Progenitor cell of endocrine pancreas (in vitro differentiated cells): ENCODE measurements at places on chromosomes 7 and 10. TPM values are rescaled to one million over a fixed set of nuclear protein-coding genes. Genes with fewer than 3 reads are reported as not detected.

Gene CREB5
- total RNA-seq = 4.6 and 5.4 TPM in 2 replicates

Gene TMEM120A
- total RNA-seq = 35.7 and 39.3 TPM in 2 replicates

Gene PON1
- total RNA-seq = 0.91 and 2.3 TPM in 2 replicates

Gene SMO
- total RNA-seq = 103 and 104 TPM in 2 replicates

Gene MRC1
- 0.04 TPM in 1 of 2 replicates, not detected in the other for total RNA-seq

Gene LIPJ
- total RNA-seq = not detected in 2 replicates

Gene EPHB4
- total RNA-seq = 164 TPM in 2 replicates

Gene SPDYE2
- not detected in 2 replicates for total RNA-seq

Gene POLD2
- total RNA-seq = 95.4 and 104 TPM in 2 replicates

Gene PALD1
- 1.2 and 1.4 TPM in 2 replicates for total RNA-seq

DNA sequence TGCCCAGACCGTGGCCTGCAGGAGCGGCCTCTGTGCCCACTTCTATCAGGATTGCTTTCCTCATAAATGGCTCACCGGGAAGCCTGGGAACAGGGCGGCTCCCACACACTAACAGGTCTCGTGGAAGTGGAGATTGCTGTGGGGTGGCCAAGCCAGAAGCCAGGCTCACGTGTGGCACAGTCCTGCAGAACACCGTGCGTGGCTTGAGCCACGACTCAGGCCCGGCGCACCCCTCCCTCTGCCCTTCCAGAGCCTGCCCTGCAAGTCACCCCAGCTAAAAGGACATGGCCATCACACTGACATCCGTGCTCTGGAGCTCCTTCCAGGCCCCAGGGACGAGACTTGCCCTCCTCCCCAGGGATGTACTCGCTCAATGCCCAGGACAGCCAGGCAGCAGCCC lies 7.0 kb downstream of the GPER1 start:
- DNase-seq = no peak

GRCh38 chr7:77648742-77649338 lies 47.4 kb upstream of the RSBN1L start:
- DNase-seq = no peak

DNA sequence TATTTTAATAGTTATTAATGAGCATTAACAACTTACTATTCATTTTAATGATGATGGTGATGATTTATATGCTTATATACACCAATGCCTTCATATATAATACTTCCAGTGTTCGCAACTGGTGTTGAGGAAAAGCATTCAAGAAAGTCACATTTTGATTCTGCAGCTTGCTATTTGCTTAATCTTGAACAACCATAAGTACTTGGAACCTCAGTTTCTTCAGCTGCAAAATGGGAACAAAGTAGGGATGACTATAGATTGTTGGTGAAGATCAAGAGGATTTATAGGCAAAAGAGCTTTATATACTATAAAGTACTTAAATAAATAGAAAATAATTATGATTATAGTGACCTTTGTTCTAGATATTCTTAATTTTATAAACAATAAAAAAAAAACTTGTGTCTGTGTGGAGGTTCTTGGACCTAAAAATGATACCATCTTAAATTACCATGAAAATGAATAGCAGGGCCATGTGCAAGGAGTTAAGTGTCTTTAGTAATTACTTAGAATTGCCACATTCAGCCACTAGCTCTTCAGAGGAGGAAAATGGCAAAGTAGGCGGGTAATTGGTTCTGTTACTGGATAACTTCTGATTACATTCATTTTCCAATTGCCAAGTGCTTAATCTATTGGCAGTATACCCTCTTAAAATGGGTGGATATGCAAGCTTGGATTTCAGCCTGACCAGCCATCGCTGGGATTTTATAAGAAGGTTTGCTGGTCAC lies 4.5 kb downstream of the ARID5B start:
- no peak for DNase-seq

- no peak for DNase-seq
Measured at GRCh38 chr7:151017370-151017952, 6.8 kb downstream of the ATG9B start.

DNA sequence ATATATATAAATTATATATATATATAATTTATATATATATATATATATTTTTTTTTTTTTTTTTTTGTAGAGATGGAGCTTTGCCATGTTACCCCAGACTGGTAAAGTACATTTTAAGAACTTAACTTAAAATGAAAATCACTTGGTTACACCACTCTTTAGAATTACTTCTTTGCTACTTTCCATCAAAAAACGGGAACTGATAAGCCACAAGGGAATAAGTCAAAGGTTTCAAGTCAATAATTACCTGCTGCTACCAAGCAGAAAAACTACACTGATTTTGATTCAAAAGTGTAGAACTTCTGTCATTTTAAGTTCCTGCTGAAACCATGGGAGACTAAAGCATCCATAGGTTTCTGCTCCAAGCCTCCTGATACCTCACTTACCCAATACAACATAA lies 12.2 kb downstream of the PPA1 start:
- no peak for DNase-seq

- no peak for DNase-seq
Measured at GRCh38 chr10:15201589-15202300, 33.3 kb upstream of the NMT2 start.

- DNase-seq = no peak
Measured at GRCh38 chr10:5576154-5576748, 51.5 kb downstream of the CALML3 start.

DNA sequence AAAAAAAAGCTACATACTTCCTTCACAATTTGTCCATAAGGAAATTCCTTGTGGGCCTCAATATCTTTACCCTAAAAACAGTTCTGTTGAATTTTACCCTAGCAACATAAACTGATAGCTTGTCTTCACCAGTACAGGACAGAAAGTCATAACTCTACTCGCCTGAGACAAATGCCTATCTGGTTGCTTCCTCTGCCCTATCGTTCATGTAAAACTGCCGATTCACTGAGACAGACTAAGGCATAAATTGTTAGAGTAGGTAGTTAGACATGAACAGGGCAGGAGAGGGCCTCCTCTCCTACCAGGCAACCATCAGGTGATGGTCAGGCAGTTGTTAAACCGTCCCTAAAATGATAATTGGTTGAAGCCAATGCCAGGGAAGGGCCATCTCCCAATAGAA lies 25.0 kb downstream of the IFIT3 start:
- DNase-seq = no peak

GRCh38 chr7:47228386-47229014 lies 353.4 kb downstream of the TNS3 start:
- no peak for DNase-seq

DNA sequence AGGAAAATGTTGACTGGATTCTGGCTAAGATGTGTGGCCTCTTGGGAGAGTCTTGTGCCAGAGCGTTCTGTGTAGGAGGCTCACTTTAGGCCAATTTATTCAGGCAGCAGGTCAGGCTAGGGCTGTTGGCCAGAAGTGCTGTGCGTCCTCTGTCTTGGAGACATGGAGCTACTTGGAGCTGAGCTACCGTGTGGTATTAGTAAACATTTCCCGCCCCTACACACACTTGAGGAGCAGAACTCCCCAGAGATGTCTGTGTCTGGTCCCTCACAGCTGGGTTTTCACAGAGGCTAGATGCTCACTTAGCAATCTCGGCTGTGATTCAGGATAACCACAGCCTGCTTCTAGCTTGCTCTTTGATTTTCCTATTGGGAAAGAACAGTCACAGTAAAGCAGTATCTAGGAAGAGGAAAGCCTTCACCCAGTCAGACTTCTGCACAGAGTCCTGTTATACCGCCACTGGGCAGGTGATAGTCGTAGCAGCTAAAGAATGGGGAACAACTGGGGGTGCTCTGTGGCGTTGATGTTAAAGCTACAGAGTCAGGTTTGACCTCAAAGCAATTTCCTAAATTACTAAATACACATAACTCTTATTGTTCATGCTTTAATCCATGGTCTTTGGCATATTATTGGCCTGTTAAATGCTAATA lies 86.7 kb downstream of the MDFIC start:
- DNase-seq = no peak

DNA sequence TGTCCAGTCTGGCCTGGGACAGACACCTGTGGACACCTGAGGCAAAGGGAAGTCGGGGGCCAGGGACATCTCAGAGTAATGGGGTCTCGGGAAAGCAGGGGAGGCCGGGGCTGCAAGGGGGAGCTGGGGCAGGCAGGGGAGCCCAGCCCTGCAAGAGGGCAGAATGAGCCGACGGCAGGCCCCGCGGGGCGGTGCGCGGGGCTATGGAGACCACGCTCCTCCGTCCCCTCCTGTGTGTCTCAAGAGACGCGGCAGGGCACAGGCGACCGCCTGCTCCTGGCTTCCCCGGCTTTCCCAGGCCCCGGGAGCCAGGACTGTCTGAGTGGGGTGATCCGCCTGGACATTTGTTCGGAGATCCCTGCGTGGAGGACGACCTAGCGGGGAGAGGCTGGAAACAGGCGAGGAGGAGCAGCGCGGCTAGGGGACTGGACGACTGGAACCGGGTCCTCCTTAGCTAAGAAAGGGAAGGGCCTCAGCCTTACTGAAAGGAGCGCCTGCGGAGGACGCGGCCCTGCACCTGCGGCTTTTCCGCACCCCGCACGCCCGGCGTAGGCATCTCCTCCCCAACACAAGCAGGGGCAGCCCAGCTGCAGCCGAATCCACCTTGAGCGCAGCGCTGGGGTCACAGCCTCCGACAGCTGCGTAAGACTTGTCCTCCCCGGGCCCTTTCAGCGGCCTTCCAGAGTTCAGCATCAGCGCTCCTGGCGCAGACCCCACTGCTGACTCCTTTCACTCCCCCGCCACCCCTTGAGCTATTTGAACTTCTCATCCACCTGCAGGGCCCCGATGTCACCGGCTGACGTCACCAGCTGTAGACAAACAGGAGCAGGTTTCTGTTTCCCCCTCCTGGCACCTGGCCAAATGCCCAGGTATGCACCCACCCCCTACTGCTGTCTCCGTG lies 176.4 kb downstream of the ZNF248 start:
- DNase-seq = no peak

DNA sequence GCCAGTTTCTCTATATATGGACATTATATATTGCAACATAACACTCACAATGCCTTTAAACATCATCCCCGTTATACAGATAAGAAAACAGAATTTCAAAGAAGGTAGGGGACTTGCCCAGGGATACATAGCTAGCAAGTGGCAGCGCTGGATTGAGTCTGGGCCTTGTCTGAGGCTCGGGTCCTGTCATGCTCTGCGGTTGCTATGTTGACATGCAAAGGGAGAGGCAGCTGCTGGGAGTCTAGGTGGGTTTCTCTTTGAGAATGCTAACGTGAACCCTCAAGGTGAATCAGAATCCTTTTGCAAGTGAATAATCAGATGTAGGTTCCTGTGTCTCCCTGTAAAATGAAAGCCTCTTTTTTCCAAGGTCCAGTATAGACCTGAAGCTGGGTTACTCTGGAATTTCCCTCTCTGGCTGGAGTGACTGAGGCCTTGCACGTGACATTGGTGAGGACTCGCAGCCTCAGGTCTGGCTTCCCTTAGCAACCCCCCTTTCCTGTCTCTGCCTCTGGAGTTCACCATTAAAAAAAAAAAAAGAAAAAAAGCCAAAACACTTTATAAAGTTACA lies 38.9 kb downstream of the TCF7L2 start:
- DNase-seq = no peak

DNA sequence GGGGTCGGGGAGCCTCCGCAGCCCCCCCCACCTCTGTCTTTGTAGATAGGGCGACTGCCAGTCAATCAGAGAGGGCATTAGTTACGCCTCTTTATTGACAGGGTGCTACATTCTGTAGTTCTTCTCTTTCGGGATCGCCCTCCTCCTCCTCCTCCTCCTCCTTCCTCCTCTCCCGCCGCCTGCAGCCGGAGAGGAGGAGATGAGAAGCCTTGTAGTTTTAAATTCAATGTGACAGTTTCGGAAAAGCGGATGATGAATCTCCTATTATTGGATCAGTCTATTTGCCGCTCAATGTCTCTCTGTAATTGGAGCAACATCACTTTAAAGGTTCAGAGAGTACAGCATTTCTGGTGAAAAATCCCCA lies 587 bp upstream of the UNCX start:
- DNase-seq = no peak

DNA sequence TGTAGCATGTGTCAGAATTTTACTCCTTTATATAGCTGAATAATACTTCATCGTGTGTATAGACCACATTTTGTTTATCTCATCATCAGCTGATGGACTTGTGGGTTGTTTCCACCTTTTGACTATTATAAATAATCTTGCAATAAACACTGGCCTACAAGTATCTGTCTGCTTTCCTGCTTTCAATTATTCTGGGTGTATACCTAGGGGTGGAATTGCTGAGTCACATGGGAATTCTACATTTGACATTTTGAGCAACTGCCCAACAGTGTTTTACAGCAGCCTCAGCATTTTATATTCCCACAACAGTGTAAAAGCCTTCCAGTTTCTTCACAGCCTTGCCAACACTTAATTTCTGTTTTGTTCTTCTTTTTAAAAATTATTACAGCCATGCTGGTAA lies 200.3 kb upstream of the PRSS1 start:
- DNase-seq = no peak
